ENCODE measurements at places on chromosomes 7 and 10.

- no peak for DNase-seq
Observed at GRCh38 chr10:132282667-132283603, 24.8 kb downstream of the STK32C start.

GRCh38 chr7:56287429-56288138, 171.4 kb upstream of the NUPR2 start:
- DNase-seq: no peak

DNA sequence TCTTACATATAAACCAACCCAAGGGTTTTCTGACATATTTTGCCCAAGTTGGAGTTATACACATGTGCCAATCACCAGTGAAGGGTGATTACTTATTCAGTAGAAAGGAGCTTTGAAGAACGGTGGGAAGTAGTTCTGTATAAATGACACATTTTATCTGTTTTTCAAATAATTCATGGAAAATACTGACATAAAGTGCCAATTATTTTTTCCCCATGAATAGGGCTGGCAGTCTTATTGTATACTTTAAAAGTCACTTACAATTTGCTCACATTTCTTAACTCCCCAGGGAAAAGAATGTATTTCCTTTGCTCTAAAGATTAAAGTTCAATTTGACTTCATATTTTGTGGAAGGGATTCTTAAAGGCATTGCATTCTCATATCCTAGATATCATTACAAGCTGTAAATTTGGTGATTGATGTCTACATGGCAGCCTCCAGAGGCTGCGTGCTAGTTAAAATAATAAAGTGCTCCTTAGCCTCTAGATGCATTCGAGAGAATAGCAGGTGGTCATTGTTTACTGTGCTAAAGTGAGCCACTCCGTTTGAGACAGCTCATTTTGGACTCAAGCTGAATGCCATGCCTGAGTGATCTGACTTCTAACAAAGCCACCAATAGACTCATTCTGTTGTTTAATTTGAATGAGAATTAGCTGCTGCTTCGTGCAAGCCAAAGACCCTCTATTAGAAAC, 148.8 kb upstream of the NRP1 start:
- DNase-seq: no peak

DNA sequence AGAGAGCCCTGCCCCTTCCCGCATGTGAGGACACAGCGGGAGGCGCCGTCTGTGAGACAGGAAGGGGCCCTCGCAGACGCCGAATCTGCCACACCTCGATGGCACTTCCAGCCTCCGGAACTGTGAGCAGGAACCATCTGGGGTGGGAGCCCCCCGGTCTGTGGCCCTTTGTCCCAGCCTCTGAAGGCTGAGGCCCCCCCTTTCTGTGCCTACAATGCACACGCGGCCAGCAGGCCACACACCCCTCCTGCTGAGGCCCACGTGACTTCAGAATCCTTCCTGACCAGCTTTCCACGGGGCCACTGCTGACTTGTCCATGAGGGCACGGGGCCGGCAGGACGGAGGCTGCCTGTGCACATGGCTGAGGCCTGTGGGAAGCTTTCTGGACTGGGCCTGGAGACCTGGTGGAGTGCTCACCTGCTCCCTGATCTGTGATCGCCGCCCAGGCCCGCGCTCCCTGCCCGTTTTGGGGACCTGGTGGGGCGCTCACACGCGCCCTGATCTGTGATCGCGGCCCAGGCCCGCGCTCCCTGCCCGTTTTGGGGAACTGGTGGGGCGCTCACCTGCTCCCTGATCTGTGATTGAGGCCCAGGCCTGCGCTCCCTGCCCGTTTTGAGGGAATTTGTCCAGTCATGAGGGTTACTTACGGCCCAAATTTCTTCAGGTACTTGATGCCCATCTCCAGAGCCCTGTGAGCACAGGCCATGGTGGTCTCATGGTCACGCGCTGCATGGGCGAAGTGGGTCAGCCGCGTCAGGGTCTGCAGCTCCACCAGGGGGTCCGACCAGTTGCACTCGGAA, 34.3 kb downstream of the CFAP46 start:
- no peak for DNase-seq

DNA sequence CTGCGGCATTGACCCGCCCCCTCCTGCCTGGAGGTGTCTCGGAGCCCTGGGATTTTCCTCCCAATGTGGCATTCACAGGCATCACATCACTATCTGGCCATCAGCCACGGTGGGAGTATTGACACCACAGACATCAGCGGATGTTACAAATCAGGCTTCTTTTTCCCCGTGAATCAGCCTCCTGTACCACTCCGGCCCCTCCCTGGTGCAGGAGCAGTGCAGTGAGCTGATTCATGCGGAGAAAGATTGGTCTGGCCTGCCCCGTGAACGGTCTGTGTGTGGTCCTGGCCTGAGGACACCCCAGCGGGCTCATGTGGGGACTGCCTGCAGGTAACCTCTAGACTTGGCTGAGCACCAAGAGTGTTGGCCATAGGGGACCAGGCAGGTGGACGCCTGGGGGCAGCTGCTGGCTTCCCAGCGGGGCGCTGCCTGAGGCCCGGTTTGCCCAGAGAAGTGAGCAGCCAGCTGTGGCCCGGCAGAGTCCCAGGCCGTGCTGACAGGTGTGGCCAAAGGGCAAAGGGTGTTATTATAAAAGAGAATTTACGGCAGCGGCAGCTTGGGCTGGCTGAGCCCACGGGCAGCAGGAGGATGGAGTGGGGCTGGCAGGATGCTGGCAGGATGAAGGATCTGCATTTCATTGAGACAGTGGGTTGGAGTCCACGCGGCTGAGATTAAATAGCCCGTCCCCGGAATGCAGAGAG, 32.1 kb upstream of the GNA12 start:
- no peak for DNase-seq

DNA sequence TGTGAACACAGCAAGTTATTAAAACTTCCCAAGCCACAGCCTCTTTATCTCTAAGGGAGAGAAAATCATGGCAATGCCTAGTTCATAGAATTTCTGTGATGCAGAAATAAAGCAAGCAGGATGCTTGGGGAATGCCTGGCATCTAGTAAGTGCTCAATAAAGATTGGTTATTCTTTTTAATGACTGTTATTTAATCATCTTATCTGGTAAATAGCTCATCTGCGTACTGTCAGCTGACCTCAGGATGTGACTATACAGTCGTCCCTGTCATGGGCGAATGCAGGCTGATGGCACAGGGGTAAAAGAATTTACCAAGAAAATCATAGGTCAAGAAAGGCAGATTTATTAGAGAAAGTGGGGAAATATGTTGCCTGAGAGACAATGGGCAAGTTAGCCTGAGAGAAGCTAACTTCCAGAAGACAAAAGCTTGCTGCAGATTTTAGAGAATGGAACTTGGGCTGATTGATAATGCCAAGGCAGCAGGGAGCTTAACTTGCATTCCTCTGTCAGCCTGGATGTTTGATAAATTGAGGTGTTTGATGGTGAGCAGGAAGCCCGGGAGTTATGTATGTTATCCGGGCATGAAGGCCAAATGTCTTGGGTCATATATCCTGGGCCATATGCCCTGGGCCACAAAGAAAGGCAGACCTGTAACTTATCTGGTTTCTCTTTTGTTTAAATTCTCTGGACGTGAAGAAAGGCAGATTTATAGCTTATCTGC, 126.0 kb downstream of the KCNMA1 start:
- DNase-seq: no peak

GRCh38 chr10:79318369-79318768, 28.9 kb upstream of the PPIF start:
- DNase-seq: no peak

GRCh38 chr7:152108359-152108758, 82.9 kb downstream of the GALNT11 start:
- no peak for DNase-seq

DNA sequence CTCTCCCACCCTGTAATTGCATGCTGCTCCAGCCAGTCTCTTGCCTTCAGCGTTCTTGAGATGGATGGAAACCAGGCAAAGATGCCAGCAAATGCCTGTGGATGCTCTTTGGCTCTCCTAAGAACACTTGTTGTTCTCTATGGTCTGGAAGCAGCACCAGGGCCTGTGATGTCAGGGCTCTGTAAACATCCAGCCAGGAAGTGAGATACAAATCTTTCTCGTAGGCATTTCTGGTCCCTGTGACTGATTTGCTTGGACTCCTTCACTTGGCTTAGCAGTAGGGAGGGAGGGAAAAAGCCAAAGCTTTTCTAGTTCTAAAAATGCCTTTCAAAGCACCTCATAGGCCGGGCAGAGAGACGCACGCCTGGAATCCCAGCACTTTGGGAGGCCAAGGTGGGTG, 201.3 kb downstream of the REEP3 start:
- DNase-seq: no peak

Measured in activated effector memory CD4-positive, alpha-beta T cell treated with Interleukin-2 at 50 U/mL for 16 hours (primary cell).